ENCODE measurements at places on chromosomes 6 and 20.

GRCh38 chr6:149278997-149279396, 38.5 kb upstream of the TAB2 start:
- DNase-seq, result no peak

GRCh38 chr6:43219814-43220213, 9.5 kb downstream of the DNPH1 start:
- no peak for DNase-seq

GRCh38 chr20:62684981-62685380, 23.7 kb upstream of the NTSR1 start:
- no peak for DNase-seq

GRCh38 chr6:30743099-30744053, 889 bp upstream of the FLOT1 start:
- DNase-seq, result no peak

DNA sequence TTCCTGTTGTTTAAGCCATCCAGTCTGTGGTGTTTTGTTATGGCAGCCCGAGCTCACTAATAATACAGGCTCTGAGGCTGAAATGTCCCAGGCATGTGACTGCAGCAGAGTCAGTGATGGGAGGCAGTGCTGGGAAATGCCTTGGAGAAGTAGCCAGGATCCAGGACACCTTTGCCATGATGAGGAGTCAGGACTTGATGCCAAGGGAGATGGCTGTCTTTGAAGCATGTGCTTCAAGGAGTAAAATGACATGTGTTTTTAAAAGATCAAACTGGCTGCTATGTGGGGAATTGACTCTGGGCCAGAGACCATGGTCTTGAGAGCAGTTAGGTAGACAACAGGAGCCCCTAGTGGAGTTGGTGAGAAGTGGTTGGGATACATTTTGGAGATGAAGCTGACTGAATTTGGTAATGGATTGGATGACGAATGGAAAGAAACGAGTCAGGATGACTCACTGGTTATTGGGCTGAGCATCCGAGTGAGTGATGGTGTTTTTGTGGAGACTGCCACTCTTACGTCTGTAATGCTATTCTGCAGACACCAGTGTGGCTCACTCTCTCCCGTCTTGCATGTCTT, 322.2 kb downstream of the PLCB1 start:
- DNase-seq, result no peak

GRCh38 chr6:166476634-166477215, 94.0 kb upstream of the MPC1 start:
- no peak for DNase-seq

DNA sequence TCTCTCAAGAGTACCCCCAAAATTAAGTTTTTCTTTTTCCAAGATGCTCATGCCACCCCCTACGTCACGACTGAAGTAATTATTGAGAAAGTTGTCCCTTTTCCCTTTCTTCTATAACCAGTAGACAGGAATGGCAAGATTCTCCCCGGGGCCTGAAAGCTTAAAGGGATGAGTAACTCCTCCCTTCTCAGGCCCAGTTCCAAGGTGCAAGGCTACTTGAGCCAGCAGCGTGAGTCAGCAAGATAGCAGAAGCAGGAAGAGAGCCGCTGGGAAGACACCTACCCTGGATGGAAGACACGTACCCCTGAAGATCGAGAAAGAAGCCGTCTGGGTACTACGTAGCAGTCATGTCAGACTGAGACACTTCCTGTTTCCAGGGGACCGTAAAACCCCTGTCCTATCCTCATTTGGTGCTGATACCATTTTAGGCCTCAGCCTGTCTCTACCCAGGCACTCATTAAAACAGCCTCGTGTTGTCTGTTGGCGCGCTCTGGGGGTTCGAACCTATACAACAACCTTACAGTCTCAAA, 241.0 kb downstream of the ADGRG6 start:
- no peak for DNase-seq

DNA sequence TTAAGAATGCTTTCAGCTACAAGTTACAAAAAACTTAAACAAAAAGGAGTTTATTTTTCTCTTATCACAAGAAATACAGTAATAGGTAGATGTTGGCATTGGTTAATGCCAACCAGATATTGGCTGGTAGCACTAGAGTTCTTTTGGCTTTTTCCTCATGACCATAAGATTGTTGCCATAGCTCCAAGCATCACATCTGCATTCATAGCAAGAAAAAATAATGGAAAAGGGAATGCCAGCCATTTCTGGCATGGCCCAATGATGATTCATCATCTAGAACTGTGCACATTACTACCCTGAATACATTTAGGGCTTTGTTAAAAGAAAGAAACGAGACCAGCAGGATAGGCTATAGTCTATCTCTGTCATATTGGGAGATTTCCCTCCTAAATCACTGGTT, 20.8 kb upstream of the SIRT5 start:
- no peak for DNase-seq

DNA sequence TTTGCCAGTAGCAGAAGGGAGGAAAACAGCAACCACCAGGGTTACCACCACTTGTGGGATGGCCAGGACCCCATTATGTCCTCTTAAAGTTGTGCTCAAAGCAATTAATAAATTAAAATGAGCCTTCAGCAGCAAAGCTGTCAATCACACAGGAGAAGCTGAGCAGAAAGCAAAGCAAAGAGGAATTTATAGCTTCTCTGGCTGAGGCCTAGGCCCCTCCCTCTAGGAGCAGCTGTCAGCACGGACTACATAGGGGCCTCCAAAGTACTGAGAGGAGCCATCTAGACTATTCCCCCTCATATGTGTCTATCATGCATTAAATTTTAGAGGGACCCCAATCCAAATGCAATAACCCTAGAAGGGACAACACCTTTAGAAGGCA, 6.4 kb downstream of the CCND3 start:
- no peak for DNase-seq
